ENCODE measurements at places on chromosomes 2 and 18.

DNA sequence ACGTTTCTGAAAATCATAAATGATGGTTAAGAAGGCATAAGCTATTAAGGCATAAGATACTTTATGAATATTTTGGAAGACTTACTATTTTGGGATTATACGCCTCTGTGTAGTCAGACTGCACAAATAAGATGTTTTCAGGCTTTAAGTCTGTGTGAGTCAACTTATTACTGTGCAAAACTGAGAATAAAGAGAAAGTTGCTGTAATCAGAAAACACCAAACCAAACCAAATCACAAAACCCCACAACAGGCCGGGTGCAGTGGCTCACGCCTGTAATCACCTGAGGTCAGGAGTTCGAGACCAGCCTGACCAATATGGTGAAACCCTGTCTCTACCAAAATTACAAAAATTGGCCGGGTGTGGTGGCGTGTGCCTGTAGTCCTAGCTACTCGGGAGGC is 7.7 kb downstream of the CLK1 start:
- DNase-seq, result no peak

GRCh38 chr2:75021672-75022071 is 63.2 kb downstream of the POLE4 start:
- DNase-seq, result no peak

DNA sequence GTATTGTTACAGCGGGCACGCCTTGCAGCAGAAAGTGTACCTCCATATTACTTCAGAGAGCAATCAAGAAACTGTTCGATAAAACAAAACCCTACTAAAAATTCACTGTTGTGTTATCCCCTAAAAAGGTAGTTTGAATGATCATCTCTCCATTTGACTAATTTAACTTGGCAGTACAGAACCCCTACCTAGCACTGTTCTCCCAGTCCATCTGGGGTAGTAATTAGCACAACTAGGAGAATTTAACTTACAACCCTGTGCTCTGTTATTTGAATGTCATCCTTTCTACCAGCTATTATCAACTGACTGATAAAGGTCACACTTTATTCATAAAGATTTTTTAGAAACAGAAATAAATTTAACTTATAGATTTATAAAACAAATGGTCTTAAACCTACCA is 121.2 kb downstream of the EPB41L3 start:
- no peak for DNase-seq

DNA sequence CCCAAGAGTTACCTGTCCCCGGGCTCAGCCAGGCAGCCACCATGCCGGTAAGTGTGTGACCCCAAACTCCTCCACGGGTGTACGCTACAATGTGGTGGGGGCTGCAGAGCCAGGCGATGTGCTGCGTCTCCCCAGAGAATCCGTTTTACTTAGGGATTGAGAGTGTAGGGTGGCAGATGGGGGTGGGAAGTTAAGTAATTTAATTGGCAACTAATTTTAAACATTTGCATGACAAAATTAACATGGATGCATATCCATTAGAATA is 26.6 kb upstream of the RPL31 start:
- DNase-seq, result no peak

GRCh38 chr18:11096411-11096810 is 53.0 kb downstream of the PIEZO2 start:
- no peak for DNase-seq

- DNase-seq, result no peak
Observed at GRCh38 chr18:33020877-33021276, 248.1 kb upstream of the KLHL14 start.

DNA sequence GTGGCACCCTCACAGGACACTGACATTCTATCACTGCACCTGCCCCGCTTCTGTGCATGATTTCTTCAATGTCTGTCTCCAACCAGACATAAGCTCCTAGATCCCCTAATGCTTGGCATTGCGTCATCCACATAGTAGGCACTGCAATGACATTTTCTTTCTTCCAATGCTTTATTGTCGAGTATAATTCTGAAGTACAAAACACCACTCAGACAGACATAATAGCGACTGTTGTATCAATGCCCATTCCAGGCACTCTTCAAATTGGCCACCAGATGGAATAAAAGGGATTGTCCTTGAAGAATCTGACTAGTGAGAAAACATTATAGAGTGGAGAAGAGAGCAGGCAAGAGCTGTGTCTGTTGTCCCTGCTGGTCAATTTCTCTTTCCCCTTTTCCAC is 89.0 kb downstream of the LPIN1 start:
- no peak for DNase-seq

DNA sequence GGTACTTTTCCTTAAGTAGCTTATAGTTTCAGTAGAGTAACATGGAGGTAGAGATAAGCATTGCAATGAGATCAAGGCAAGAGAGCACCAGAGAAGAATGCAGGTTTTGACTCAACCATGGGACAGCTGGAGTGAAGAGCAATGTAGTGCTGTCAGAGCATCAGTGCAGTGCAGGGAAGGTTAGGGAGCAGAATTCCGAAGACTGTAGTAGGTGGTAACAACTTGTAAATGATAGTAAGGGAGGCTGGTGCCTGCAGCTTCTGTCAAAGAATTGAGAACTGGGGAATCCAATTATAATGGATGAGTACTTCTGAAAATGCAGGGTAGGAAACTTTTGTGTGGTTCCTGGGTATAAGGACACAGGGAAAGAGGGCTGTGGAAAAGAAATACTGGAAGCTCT is 183.2 kb downstream of the KCNS3 start:
- no peak for DNase-seq

DNA sequence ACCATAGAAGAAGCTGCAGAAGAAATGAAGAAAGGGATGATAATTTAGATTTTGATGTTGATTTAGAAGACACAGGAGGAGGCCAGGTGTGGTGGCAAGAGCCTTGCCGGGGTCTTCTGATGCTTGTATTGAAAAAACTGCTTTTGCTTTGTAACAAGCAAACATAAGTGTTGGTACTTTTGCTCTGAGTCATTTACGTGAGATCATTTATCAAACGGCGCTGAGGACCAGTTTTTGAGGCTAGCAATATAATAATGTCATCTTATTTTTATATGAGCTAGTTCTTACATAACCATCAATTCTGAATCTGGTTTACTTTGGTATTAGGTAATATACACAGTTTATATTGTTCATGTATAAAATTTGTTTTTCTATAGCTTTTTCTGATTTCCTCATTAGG is 30.6 kb downstream of the SPTBN1 start:
- no peak for DNase-seq

DNA sequence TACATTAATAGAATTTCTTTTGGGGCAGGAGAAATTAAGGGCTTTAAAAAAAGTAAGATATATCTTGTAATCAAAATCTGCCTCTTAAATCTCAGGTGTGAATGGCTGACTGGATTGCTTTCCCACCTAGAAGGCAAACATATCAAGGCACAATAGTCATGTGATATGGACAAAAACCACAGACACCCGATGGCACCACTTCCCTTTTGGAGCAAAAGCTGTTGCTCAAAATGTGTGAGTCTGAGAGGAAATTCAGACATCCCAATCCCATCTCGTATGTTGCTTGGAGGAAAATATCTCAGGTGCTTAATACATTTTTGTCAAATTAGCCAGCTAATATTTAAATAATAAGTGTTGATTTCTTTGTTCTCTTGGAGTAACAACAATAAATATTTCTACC is 120.7 kb downstream of the KCNF1 start:
- no peak for DNase-seq

DNA sequence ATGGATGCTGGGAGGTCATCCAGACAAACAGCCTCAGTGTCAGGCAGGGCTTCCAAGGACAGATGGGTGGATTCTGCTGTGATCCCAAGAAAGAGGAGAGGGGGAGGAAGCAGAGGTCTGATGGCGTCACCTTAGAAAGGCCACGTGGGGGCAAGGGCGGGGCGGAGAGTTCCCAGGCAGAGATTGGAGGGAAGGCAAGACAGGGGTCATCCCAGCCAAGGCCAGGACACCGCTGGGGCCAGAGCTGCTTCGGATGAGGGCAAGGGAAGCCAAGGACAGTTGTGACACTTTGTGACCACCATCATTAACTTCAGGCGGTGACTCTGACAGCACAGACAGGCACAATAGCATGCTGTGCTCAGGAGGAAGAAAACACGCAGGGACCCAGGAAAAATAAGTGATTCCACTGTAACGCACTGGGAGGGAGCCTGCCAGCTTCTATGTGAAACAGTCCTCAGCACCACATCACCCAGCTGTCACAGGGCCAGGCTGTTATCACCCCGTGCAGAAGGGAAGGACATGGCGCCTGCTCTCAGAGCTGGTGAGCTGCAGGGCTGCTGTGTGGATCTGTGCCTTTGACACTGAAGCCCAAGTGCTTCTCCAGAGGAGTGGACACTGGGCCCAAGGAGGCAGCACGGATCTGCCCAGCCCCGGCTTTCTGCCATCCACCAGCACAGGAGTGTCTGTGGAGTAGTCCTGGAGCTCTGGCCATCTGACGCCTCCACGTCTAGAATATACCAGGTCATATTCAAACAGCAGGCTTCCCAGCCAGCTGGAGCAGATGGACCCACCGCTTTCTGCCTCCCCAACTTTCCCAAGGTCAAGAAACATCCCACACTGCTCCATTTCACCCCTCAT is 204.1 kb downstream of the NDUFA10 start:
- no peak for DNase-seq

GRCh38 chr2:68178954-68179627 is 21.4 kb downstream of the PNO1 start:
- DNase-seq, result no peak

DNA sequence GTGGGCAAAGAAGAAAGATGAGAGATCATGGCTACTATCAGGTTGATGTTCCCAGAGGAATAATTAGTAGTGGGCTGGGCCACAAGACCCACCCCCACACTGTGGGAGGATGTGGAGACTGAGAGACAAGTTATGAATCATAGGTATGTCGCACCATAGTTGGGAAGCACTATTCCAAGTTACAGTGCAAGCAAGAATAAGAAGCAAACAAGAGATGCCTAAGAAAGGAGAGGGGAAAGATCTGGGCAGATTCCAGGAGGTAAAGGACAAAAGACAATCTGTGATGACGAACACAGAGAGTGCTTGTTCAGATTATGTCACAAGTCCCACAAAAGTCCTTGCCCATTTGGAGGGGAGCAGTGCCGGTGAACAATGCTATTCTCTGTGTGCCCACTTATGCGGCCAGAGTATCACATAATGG is 56.6 kb downstream of the FAM228A start:
- no peak for DNase-seq

GRCh38 chr2:95049961-95050360 is 24.5 kb downstream of the MAL start:
- DNase-seq, result no peak

- DNase-seq, result no peak
Observed at GRCh38 chr2:85772019-85772745, 18.4 kb downstream of the ATOH8 start.

GRCh38 chr18:3456686-3457069 is 6.7 kb downstream of the TGIF1 start:
- DNase-seq, result no peak

- DNase-seq, result no peak
Observed at GRCh38 chr2:4895371-4895770, 796.8 kb upstream of the SOX11 start.

- no peak for DNase-seq
Observed at GRCh38 chr18:44974174-44974573, 293.5 kb downstream of the SETBP1 start.

- DNase-seq, result no peak
Observed at GRCh38 chr18:76875390-76876325, 53.3 kb downstream of the ZNF236 start.

- no peak for DNase-seq
Observed at GRCh38 chr18:25544546-25545287, 192.8 kb upstream of the ZNF521 start.

DNA sequence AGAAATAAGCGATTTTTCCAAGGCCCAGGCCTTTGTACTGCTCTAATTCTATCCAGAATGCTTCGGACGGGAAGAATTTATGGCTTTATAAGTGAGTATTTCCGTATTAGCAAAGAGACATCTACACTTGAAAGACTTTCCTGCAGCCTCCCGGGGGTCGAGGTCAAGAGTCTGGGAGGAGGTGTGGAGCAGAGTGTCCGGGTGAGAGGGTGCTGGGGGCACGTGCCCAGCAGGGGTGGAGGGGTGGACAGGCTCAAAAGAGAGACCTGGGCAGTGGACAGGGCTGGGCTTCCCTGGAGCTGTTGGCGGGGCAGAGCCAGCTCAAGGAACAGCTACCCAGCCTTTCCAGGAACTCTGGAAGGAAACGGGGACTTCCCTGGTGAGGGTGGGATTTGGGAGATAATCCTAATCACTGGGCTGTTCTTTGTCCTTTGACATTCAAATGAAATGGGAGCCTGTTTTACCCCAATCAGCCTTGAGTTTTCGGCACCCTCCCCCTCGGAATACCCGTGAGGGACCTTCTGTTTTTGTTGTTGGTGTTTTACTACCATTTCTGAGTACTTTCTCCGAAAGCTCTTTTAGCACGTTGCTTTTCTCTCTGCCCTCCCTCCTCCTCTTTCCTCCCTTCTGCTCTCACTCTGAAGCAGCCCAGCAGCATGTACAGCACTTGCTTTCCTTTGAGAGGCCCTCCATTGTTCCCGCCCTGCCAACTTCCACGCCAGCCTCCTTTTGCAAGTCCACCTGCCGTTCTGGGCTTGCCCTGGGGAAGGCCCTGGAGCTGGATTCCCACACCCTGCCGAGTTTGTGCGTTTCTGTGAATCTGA is 164.7 kb downstream of the AGAP1 start:
- DNase-seq, result no peak

DNA sequence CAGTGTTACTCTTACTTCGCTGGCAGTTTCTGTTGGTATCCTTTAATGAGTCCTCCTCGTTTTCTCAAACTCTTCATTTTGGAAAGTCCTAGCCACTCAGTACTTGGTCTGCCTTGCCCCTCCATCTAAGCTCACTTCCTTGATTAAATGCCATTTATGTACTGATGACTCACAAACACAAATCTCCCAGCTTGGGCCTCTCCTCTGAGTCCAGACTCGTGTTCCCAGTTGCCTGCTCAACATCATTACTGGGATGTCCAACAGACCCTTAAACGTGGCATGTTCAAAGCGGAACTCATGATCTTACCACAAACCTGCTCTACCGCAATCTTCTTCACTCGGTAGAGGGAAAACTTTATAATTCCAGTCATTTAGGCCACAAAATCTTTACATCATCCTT is 13.8 kb upstream of the CCDC68 start:
- DNase-seq, result no peak

GRCh38 chr2:151051574-151052220 is 210.0 kb downstream of the RBM43 start:
- DNase-seq, result peak; percentile 12

- DNase-seq, result no peak
Observed at GRCh38 chr2:97706708-97707345, 6.5 kb upstream of the ZAP70 start.

- no peak for DNase-seq
Observed at GRCh38 chr2:1736997-1737480, 7.3 kb downstream of the PXDN start.

DNA sequence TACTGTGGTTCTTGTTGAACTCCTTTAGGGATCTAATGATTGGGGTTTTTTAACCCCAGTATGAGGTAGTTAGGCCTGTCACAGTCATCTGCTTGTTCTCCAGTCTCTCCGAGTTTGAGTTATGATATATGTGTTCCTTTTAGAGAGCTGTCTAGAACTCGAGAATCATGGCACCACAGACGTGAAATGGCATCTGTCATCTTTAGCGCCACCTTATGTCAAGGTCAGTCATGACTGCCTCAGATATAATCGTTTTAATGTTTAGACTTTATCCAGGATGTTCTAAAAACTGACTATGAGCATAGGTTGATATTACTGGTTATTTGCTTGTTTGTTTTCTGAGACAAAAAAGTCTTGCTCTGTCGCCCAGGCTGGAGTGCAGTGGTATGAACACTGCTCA is 112.2 kb downstream of the CEP192 start:
- DNase-seq, result no peak
